ENCODE measurements at places on chromosomes 2 and 18. TPM values are rescaled to one million over a fixed set of nuclear protein-coding genes. Genes with fewer than 3 reads are reported as not detected.

GRCh38 chr2:117856415-117857210, 42.1 kb downstream of the DDX18 start:
- H3K4me3 ChIP-seq = no peak overlapping the region
- peak; percentile 81 for DNase-seq
- no peaks in the 10 kb centered on the region for H3K27me3 ChIP-seq
- H3K4me1 ChIP-seq = peaks cover 8% of the 10 kb centered on the region

DNA sequence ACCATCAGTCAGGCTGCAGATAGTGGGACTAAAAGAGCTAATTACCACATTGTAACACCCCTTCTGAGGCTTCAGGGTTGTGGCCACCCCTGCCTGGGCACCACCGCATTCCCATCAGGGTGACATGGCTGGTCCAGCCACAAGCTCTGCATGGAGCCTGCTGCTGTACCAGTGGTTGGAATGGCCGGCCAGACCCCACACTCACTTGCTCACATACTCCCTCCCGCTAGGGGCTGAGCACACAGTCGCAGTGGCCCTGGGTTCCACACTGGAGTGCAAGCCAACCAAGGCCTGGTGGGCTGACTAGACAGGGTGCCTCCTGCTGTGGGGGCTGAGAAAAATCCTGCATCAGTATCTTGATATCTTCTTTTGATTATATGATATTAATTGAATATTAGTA, 182.8 kb upstream of the STK17B start:
- H3K36me3 ChIP-seq = no peaks in the 10 kb centered on the region
- DNase-seq = no peak
- no peaks in the 10 kb centered on the region for H3K4me1 ChIP-seq
- no peak overlapping the region for H3K4me3 ChIP-seq
- no peaks in the 10 kb centered on the region for H3K27me3 ChIP-seq

DNA sequence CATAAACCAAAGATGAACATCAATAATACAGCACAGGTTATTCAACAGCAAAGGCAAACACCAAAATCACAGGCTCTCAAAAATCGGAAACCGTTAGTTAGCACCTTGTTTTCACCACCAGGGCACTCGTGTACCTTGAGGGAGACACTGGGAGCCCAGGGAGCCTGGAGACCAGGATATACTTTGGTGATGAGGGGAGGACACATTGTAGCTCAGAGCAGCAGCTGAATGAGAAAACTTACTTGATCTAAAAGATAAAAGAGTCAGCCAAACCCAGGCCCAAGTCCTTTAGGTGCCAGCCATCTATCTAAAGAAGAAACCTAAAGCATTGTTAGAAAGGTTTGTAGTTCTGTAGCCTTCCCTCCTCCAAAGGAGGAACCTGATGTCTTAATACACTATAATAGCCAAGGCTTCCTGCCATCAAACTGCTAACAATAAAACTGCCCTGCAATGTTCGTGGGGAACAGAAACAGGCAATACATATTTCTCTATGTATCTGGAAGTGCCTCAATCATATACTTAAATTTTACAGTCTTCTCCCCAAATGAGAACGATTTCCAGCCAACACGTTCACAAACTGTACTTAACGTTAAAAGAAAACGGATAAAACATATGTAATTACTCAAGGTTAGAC, 19.3 kb downstream of the BCL11A start:
- no peak overlapping the region for H3K4me3 ChIP-seq
- DNase-seq = no peak
- no peaks in the 10 kb centered on the region for H3K36me3 ChIP-seq
- H3K27ac ChIP-seq = no peak overlapping the region
- peaks cover 8% of the 10 kb centered on the region for H3K4me1 ChIP-seq

GRCh38 chr2:238174701-238175100, 15.9 kb downstream of the ERFE start:
- H3K27me3 ChIP-seq = no peaks in the 10 kb centered on the region
- no peak overlapping the region for H3K4me3 ChIP-seq
- peak overlapping the region; percentile 62 for H3K27ac ChIP-seq
- peaks cover 39% of the 10 kb centered on the region for H3K36me3 ChIP-seq
- peaks cover 33% of the 10 kb centered on the region for H3K4me1 ChIP-seq

- no peak overlapping the region for H3K27ac ChIP-seq
- no peaks in the 10 kb centered on the region for H3K36me3 ChIP-seq
- no peaks in the 10 kb centered on the region for H3K27me3 ChIP-seq
- H3K4me3 ChIP-seq = no peak overlapping the region
- no peak for DNase-seq
Measured at GRCh38 chr2:118197011-118197675, 108.9 kb downstream of the INSIG2 start.

- no peaks in the 10 kb centered on the region for H3K36me3 ChIP-seq
- H3K4me3 ChIP-seq = no peak overlapping the region
- DNase-seq = no peak
- no peaks in the 10 kb centered on the region for H3K27me3 ChIP-seq
Measured at GRCh38 chr2:156635646-156636045, 199.5 kb downstream of the GPD2 start.

- DNase-seq = no peak
- H3K27ac ChIP-seq = no peak overlapping the region
- no peak overlapping the region for H3K4me3 ChIP-seq
- no peaks in the 10 kb centered on the region for H3K36me3 ChIP-seq
- H3K27me3 ChIP-seq = no peaks in the 10 kb centered on the region
- no peaks in the 10 kb centered on the region for H3K4me1 ChIP-seq
Measured at GRCh38 chr18:11398625-11399024, 210.8 kb upstream of the SLC35G4 start.

DNA sequence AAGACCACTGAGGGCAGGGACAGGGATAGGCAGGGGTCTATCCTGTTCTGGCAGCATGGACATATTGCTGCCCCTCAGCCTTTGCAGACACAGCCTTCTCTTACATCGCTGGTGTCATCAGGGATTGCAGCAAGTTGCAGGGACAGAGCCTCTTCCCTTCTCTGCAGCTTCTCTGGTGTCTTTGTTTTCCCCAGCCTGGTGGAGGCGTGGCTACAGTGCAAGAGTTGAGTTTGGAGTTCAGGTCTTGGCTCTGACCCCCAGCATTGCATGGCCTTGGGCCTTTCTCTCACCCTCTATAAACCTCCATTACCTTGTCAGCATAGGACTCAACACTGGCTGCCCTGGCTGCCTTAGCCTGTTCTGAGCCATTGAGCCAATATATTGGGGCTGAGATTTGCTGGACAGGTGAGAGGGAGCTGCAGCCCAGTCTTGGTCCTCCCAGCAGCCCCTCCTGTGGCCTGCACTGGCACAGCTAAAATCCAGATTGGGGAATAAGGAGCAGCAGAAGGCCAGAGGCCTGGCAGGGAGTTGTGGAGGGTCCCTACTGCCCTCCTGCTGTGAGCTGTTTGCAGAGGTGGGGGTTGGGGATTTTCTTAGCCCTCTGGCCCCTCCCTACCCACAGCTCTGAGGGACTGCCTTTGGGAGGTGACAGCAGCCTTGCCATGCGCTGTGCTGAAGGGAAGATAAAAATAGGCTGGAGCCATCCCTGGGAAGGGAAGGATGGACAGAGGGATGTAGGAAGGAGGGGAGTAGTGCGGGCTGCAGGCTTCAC, 22.8 kb downstream of the EHD3 start:
- H3K27ac ChIP-seq = no peak overlapping the region
- H3K36me3 ChIP-seq = no peaks in the 10 kb centered on the region
- H3K27me3 ChIP-seq = no peaks in the 10 kb centered on the region
- no peak for DNase-seq

DNA sequence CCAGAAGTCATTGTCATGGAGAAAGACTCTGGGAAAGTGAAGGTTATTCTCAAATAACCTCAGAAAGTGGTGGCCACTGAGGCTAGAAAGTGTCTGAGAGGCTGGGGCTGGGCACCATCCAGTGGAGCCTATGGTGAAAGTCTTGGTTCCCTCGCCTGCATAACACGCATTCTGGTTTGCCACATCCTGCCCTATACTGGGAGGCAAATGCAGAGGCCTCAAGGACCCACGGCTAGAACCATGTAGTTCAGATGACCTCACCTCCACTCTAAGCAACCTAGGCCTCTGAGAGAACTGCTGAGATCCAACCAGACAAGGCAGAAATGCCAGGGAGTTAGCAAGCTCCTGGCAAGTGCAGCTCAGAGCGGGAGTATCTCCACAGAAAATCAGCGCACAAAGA, 5.1 kb downstream of the ITGB6 start:
- no peak for DNase-seq
- no peak overlapping the region for H3K4me3 ChIP-seq
- no peak overlapping the region for H3K27ac ChIP-seq
- H3K27me3 ChIP-seq = no peaks in the 10 kb centered on the region
- H3K36me3 ChIP-seq = no peaks in the 10 kb centered on the region

- no peak overlapping the region for H3K4me3 ChIP-seq
- no peaks in the 10 kb centered on the region for H3K36me3 ChIP-seq
- H3K4me1 ChIP-seq = no peaks in the 10 kb centered on the region
- H3K27me3 ChIP-seq = no peaks in the 10 kb centered on the region
- DNase-seq = no peak
Measured at GRCh38 chr2:145206496-145207281, 686.8 kb upstream of the ZEB2 start.

- peaks cover 17% of the 10 kb centered on the region for H3K4me1 ChIP-seq
- no peak overlapping the region for H3K4me3 ChIP-seq
- no peaks in the 10 kb centered on the region for H3K36me3 ChIP-seq
- no peaks in the 10 kb centered on the region for H3K27me3 ChIP-seq
- no peak for DNase-seq
- H3K27ac ChIP-seq = no peak overlapping the region
Measured at GRCh38 chr2:30549096-30549495, 102.0 kb downstream of the LCLAT1 start.

- no peaks in the 10 kb centered on the region for H3K27me3 ChIP-seq
- DNase-seq = peak; percentile 74
- H3K36me3 ChIP-seq = no peaks in the 10 kb centered on the region
Measured at GRCh38 chr2:240685771-240686371, 3.2 kb upstream of the AQP12B start.

DNA sequence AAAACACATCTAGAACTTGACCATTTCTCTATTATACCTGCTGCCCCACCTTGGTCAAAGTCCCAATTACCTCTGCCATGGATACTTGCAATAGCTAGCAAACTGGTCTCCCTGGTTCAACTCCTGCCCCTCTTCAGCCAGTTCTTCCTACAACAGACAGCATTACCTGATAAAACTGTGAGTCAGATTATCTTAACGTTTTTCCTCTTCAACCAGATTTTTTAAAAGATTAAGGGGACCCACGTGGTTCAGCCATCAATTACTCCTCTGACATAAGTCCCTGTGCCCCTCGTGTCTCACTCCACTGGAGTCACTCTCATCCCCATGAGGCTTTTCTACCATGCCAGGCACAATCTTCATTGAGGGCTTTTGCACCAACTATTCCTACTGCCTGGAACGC, 5.3 kb upstream of the ARHGAP15 start:
- no peaks in the 10 kb centered on the region for H3K4me1 ChIP-seq
- no peak overlapping the region for H3K27ac ChIP-seq
- H3K4me3 ChIP-seq = no peak overlapping the region
- H3K27me3 ChIP-seq = no peaks in the 10 kb centered on the region
- no peaks in the 10 kb centered on the region for H3K36me3 ChIP-seq
- DNase-seq = no peak

Gene DNAJC5G
- total RNA-seq = 0.33 TPM

Gene EPB41L3
- 37.7 TPM for total RNA-seq

Gene FRZB
- 6.0 TPM for total RNA-seq

Gene TEKT4
- total RNA-seq = 0.88 TPM

Gene RAX
- total RNA-seq = not detected

Gene GKN1
- total RNA-seq = not detected

Gene GCC2
- 54.3 TPM for total RNA-seq

Gene ECEL1
- total RNA-seq = 0.94 TPM

Gene CD226
- 3.5 TPM for total RNA-seq

Measured in thyroid gland (tissue), 4 donors.